SW480 (cell line): ENCODE measurements at places on chromosomes 11 and 22.

- no peak for DNase-seq
Measured at GRCh38 chr11:68780829-68781228, 29.5 kb upstream of the TESMIN start.

GRCh38 chr11:69848201-69848600, 29.0 kb upstream of the FGF3 start:
- DNase-seq: no peak

DNA sequence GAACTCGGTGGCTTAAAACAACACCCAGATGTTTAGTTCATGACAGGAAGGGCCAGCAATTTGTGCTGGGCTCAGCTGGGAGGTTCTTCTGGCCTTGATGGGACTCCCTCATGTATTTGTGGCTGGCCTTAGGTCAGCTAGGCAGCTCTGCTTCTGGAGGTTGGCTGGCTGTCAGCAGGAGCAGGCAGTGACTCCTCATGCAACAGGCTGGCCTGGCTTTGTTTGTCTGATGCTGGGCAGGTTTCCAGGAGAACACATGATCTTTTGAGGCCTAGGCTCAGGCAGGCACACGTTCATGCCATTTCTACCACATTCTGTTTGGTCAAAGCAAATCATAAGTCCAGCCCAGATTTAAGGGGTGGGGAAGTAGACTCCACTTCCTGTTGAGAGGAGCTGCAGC, 571.2 kb downstream of the TBC1D22A start:
- peak; percentile 88 for DNase-seq

- no peak for DNase-seq
Measured at GRCh38 chr11:48088682-48089050, 108.3 kb downstream of the PTPRJ start.

DNA sequence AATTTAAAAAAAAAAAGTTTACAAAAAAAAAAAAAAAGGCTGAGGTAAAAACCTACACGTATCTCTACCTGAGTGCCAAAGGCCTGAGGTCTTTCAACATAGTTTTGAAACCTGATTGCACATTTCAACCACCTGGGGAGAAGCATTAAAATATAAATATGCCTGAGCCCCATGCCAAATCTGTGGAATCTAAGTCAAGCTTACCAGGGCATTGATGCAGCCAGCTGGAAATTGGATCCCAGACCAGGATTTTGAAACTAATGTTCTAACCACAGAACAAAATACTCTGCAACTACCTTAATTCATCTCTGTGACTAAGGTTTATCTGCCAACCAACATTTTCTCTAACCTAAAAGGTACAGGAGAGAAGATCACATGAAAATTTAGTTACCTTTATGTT, 38.8 kb upstream of the CHRNA10 start:
- no peak for DNase-seq

- no peak for DNase-seq
Measured at GRCh38 chr22:31278151-31278621, 14.1 kb downstream of the PIK3IP1 start.

DNA sequence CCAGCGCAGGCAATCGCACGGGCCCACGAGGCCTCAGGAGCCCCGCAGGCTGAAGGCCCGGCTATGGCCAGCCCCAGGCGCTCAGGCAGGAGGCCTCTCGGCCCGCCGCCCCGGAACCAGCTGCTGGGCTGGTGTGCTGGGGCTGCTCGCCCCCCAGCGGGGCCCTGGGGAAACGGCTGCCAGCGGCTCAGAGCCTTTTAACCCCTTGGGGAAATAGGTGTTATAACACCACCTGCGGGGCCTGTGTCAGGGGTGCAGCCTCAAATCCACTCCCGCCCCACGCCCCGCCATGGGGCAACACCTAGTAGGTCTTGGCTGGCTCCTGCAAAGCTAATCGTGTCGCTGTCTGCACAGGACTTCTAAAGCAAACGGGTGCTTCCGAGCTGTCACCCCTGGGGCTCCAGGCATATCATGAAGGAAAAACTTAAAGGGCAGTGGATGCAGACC, 237.4 kb downstream of the TTC28 start:
- DNase-seq: no peak

- no peak for DNase-seq
Measured at GRCh38 chr11:95888439-95888838, 35.5 kb downstream of the MTMR2 start.

GRCh38 chr11:47136327-47136726, 40.4 kb downstream of the ARFGAP2 start:
- DNase-seq: no peak
